ENCODE measurements at places on chromosomes 7 and 10. TPM values are rescaled to one million over a fixed set of nuclear protein-coding genes. Genes with fewer than 3 reads are reported as not detected.

NPSR1 gene
- not detected for total RNA-seq

DNA sequence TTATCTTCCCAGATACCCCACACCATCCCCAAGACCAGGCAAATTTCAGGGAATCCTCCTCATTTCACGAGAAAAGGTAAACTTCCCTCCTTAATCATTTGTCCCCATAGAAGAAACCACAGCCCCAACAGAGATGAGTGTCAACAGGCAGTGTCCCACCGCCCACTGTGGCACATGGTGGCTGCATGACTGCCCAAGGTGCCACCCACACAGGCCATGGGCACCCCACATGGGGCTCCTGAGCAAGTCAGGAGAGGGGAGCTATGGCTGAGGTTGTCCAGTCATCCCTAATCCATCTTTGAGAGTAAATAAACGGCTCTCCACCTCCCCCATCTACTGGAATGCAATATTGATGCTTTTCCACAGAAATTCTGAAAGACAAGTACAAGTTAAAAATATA, 44.1 kb downstream of the ANTXRL start:
- no peak for DNase-seq

DNA sequence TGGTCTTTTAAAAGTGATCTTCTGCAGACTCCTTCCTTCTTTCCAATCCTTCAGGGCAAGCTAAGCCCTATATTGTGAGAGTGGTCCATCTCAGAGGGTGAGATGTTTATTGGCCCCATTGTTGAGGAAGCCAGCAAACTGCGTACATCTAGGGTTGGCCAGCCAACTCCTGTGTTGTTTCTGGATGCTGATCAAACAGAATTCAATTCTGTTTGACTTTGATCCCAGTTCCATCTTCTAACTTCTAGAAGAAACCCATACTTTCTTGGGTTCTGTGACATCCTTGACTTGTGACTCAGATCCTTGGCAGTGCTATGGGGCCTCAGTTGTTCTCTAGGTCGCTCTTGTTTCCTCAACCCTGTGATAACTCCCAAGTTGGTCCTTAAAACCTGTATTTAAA, 116.2 kb downstream of the LSMEM1 start:
- no peak for DNase-seq

- DNase-seq = no peak
Observed at GRCh38 chr7:1259621-1260243, 27.1 kb downstream of the UNCX start.

FAM53B gene
- total RNA-seq = 116 TPM

GRCh38 chr7:44622342-44623151, 16.1 kb downstream of the OGDH start:
- DNase-seq = no peak

DNA sequence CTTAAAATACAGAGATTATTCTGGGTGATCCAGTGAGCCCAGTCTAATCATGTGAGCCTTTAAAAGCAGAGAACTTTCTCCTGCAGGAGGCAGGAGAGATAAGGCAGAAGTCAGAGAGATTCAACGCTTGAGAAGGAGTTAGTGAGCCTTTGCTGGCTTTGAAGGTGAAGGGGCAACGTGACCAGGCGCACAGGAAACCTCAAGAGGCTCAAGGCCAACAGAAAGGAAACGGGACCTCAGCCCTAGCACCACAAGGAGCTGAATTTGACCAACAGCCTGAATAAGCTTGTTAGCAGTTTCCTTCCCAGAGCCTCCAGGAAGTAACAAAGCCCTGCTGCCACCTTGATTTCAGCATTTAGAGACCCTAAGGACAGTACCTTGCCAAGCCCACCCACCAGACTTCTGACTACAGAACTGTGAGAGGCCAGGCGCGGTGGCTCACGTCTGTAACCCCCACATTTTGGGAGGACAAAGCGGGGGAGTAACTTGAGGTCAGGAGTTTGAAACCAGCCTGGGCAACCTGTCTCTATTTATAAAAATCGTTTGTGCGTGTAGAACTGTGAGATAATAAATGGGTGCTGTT, 87.3 kb upstream of the KAT6B start:
- no peak for DNase-seq

DNA sequence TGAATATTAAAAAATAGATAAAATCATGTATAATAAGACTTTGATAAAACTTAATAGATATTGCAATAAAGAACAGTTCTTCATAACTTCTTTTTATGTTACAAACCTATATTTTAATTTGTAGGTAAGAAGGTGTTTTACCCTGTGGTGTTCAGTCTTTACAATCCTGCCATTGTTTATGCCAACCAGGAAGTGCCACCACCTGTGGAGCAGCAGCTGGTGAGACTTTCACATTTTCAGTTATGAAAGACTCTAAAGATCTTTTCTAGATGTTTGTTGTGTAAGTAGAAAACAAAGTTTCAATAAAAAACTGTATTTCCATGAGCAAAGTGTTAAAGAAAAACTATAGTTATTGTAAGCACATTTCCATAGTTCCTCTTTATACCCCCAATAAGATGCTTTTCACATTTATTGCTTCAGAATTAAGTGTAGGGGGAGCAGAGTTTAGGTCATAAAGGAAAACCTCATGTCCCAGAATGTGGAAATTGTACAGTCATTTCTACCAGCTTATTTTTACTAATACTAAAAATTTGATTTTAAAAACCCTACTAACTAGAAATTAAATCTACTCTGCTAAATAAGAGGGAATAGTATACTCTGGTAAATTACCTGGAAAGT, 28.7 kb downstream of the CSGALNACT2 start:
- DNase-seq = no peak

CARD11 gene
- 118 TPM for total RNA-seq

NUTM2E gene
- total RNA-seq = not detected

GRCh38 chr10:53463539-53463938, 691.0 kb upstream of the MBL2 start:
- DNase-seq = no peak

PKD2L1 gene
- total RNA-seq = not detected

GRCh38 chr7:104207348-104207730, 474 bp downstream of the ORC5 start:
- peak; percentile 55 for DNase-seq

CDH23 gene
- total RNA-seq = 5.6 TPM

ASAH2B gene
- 1.2 TPM for total RNA-seq

Measured in CD4-positive, CD25-positive, alpha-beta regulatory T cell (primary cell).